ENCODE measurements at places on chromosomes 2 and 18. TPM values are rescaled to one million over a fixed set of nuclear protein-coding genes. Genes with fewer than 3 reads are reported as not detected.

DSG4 gene
- not detected for total RNA-seq

- no peak overlapping the region for H3K27ac ChIP-seq
- no peak overlapping the region for H3K4me3 ChIP-seq
- peaks cover 4% of the 10 kb centered on the region for H3K27me3 ChIP-seq
- no peaks in the 10 kb centered on the region for H3K36me3 ChIP-seq
- DNase-seq: no peak
Measured at GRCh38 chr18:2425426-2426317, 145.6 kb downstream of the METTL4 start.

DQX1 gene
- 0.76 TPM for total RNA-seq

DNA sequence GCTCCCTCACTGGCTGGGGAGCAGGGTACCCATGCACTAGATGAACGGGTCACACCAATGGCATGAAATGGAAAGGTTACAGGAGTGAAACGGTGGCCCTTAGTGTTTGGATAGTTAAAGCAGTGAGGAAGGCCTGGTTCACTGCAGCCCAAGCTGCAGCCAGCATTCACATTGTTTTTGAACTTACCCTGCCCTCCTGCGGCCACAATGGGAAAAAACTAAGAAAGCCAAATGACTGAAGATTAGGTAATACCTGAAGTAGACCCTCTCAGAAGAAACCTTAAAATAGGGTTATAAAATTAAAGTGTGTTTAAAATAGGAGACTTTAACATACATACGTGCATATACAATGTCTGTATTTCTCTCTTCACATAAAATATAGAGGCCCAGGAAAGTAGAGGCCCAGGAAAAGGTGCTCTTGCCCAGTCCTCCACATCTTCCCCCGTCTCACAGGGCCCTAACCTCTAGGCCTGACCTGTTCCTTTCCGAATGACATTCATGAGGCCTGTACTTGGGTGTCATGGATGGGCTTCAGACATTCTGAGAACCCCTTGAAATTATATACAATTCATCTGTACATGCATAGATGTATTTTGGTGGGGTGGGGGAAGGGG is 33.3 kb downstream of the DOK1 start:
- no peak overlapping the region for H3K4me3 ChIP-seq
- H3K27ac ChIP-seq: no peak overlapping the region
- no peaks in the 10 kb centered on the region for H3K27me3 ChIP-seq
- H3K4me1 ChIP-seq: peaks cover 4% of the 10 kb centered on the region

- DNase-seq: no peak
- no peaks in the 10 kb centered on the region for H3K27me3 ChIP-seq
- H3K36me3 ChIP-seq: no peaks in the 10 kb centered on the region
- peaks cover 2% of the 10 kb centered on the region for H3K4me1 ChIP-seq
Measured at GRCh38 chr2:54947136-54947535, 103.1 kb downstream of the RTN4 start.

DNA sequence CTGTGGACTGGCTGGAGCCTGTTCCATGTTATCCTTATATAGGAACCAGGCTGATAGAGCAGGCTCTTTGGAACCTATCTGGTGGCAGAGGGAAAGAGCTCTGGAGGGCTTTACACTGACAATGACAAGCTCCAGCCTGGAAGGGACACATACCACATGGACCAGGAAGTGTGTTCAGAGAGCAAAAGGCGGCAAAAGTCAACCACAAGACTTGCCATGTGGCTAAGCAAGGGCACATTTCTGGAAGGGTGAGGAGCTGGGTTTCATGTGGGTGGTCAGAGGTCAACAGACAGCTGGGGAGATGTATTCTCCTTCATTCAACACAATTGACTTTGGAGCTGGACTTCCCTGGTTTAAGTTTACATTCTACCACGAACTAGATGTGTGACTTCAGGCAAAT is 325.2 kb downstream of the DYSF start:
- no peaks in the 10 kb centered on the region for H3K36me3 ChIP-seq
- H3K27me3 ChIP-seq: peaks cover 21% of the 10 kb centered on the region
- DNase-seq: no peak
- no peaks in the 10 kb centered on the region for H3K4me1 ChIP-seq
- H3K4me3 ChIP-seq: no peak overlapping the region

DNA sequence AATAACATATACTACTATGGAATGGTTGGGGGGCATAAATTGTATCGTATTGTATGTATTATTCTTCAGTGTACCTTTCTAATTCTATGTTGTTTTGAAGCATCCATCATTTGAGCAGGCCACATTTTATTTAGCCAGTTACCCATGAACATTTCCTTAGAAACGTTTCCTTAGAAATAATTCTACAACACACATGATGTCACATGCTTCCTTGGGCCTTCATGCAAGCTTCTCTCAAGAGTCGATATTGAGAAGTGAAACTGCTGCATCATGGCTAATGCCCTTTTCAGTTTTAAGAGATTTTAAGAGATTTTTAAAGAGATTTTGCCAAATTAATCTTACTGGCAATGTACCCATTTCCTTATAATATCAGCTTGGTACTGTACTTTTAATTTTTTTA is 63.9 kb downstream of the ALPK2 start:
- no peaks in the 10 kb centered on the region for H3K4me1 ChIP-seq
- no peak overlapping the region for H3K4me3 ChIP-seq
- H3K27me3 ChIP-seq: no peaks in the 10 kb centered on the region

GRCh38 chr2:230913406-230914143 is 11.5 kb downstream of the GPR55 start:
- DNase-seq: no peak
- H3K4me3 ChIP-seq: no peak overlapping the region
- no peaks in the 10 kb centered on the region for H3K27me3 ChIP-seq
- peaks cover 6% of the 10 kb centered on the region for H3K36me3 ChIP-seq
- H3K27ac ChIP-seq: no peak overlapping the region

CCDC74B gene
- total RNA-seq: 2.0 TPM

DNA sequence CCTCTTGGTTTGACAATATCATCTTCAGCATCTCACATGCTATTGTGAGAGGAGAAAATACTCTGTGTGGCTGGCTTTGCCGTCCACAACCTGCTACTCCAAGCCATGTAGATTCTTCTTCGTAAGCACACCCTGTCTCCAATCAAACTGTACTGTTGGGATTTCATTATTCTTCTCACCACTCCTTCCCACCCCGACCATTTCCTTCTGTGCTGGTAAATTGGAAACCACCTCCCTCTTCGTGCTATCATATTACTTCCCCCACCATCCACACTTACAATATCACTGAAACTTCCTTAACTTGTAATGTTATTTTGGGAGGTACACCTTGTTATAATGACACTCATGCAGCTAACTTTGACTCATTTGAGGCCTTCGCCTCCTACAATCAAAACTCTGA is 3.2 kb upstream of the AGXT start:
- H3K4me3 ChIP-seq: no peak overlapping the region
- no peaks in the 10 kb centered on the region for H3K36me3 ChIP-seq
- H3K27ac ChIP-seq: no peak overlapping the region
- no peaks in the 10 kb centered on the region for H3K27me3 ChIP-seq

GRCh38 chr2:134683561-134684112 is 35.2 kb downstream of the TMEM163 start:
- no peak for DNase-seq
- no peak overlapping the region for H3K27ac ChIP-seq
- H3K27me3 ChIP-seq: no peaks in the 10 kb centered on the region
- no peaks in the 10 kb centered on the region for H3K36me3 ChIP-seq

DNA sequence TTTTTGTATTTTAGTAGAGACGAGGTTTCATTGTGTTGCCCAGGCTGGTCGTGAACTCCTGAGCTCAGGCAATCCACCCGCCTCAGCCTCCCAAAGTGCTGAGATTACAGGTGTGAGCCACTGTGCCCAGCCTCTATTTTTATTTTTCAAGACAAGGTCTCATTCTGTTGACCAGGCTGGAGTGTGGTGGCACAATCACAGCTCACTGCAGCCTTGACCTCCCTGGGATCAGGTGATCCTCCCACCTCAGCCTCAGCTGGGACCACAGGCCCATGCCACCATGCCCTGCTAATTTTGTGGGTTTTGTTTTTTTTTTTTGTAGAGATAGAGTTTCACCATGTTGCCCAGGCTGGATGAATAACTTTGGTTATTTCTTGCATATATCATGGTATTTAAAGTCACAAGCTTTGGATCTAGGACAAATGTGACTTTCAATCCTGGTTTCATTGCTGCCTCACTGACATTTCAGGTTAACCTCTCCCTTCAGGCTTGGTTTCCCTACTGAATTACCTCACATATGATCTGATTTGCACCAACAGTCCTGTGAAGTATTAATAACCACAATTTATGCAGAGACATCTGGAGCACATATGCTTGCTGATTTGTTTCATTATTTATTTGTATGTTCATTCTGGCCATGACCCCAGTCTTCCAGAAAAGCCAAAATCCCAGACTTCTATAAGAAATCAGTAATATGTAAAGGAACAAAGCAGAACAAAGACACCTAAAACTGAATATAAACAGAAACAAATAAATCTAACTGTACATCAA is 17.5 kb upstream of the RAB31 start:
- no peak overlapping the region for H3K4me3 ChIP-seq
- DNase-seq: no peak
- no peaks in the 10 kb centered on the region for H3K4me1 ChIP-seq
- no peak overlapping the region for H3K27ac ChIP-seq
- H3K27me3 ChIP-seq: peaks cover 3% of the 10 kb centered on the region

RGPD3 gene
- 0.16 TPM for total RNA-seq

GRCh38 chr2:5373200-5373599 is 319.0 kb upstream of the SOX11 start:
- no peak overlapping the region for H3K4me3 ChIP-seq
- H3K4me1 ChIP-seq: no peaks in the 10 kb centered on the region
- H3K36me3 ChIP-seq: no peaks in the 10 kb centered on the region
- no peaks in the 10 kb centered on the region for H3K27me3 ChIP-seq
- DNase-seq: no peak
- no peak overlapping the region for H3K27ac ChIP-seq

IL1RN gene
- not detected for total RNA-seq

GRCh38 chr2:118535818-118536212 is 311.6 kb downstream of the EN1 start:
- no peak overlapping the region for H3K4me3 ChIP-seq
- H3K27ac ChIP-seq: no peak overlapping the region
- H3K27me3 ChIP-seq: no peaks in the 10 kb centered on the region
- no peaks in the 10 kb centered on the region for H3K4me1 ChIP-seq
- no peaks in the 10 kb centered on the region for H3K36me3 ChIP-seq
- no peak for DNase-seq

ATG16L1 gene
- 73.9 TPM for total RNA-seq

DNA sequence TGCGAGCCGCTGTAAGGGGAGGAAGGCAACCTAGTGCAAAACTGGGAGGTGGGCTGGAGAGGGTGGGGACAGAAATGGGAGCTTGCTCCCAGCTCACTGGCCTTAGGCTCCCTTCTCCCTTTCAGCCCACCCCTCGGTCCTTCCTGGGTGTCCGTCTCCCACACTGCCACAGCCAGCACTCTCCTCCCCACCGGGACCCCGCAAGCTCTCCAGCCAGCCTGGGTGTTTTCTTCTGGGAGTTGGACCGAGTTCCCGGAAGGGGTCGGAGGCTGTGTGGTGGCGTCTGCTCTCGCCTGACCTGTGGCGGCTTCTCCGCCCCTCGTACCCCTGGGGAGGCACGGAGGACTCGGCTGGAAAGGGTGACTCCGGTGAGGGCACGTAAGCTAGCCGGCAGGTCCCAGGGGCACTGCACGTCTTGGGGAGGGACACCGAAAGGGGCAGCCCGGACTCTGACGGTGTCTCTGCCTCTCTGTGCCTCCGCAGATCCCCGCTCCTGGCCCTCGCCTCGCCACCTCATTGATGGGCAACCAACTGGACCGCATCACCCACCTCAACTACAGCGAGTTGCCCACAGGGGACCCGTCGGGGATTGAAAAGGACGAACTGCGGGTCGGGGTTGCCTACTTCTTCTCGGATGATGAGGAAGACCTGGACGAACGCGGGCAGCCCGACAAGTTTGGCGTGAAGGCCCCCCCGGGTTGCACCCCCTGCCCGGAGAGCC is 1.1 kb downstream of the LRATD1 start:
- no peak overlapping the region for H3K27ac ChIP-seq
- H3K36me3 ChIP-seq: no peaks in the 10 kb centered on the region
- peaks cover 15% of the 10 kb centered on the region for H3K27me3 ChIP-seq
- H3K4me1 ChIP-seq: no peaks in the 10 kb centered on the region

DNA sequence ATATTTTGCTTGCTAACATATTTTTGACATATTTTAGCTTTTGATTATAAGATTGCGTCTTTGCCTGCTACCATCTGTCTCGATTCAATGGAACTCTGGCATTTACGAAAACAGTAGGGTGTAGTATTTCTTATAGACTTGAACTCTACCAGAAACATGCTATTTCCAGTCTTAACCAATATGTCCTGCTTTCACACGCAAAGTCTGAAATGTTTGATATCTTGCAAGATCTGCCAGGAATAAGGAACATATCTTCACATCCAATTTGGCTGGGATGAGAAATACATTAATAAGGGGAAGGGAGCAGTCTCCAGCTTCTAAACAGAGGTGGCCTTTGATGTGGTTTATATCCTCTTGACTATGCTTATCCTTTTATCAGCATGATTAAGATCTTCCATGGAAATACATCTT is 299.4 kb downstream of the ZNF521 start:
- DNase-seq: no peak
- H3K4me3 ChIP-seq: no peak overlapping the region
- H3K36me3 ChIP-seq: no peaks in the 10 kb centered on the region
- no peaks in the 10 kb centered on the region for H3K27me3 ChIP-seq
- H3K4me1 ChIP-seq: no peaks in the 10 kb centered on the region

GRCh38 chr2:235877275-235877802 is 290.8 kb downstream of the GBX2 start:
- no peak for DNase-seq
- H3K4me3 ChIP-seq: no peak overlapping the region
- peaks cover 12% of the 10 kb centered on the region for H3K27me3 ChIP-seq

GRCh38 chr18:2325933-2326332 is 245.4 kb downstream of the METTL4 start:
- H3K4me1 ChIP-seq: no peaks in the 10 kb centered on the region
- no peaks in the 10 kb centered on the region for H3K36me3 ChIP-seq
- H3K27me3 ChIP-seq: peaks cover 7% of the 10 kb centered on the region

DNA sequence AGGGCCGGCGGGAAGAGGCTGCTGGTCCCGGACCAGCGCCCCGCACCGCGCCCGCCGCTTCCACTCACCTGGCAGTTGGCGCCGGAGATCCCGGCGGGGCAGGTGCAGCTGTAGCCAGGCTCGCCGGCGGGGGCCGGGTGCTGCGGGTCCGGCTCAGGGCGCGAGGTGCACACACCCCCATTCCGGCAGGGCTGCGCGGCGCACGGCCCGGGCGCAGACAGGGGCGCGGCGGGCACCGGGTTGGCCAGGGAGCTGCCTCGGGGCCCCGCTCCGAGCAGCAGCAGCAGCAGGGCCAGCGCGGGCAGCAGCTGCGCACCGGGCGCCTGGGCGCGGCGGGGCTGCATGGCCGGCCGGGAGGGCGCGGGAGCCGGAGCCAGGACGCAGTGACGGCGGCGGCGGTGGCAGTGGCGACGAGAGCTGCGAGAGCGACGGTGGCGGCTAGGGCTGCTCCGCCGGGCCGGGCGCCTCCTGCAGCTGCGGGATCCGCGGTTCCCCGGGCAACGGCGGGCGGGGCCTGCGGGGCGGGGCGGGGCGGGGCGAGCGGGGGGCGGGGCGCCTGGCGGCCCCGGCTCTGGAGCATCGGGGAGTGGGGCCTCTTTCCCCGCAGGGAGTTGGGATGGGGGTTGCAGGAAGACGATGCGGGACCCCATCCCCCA is at the start of gene DNER:
DNER (minus strand) TSS at position 476 of the 656 bp plus-strand sequence; CDS start at position 344, 132 bp downstream.
- peaks cover 30% of the 10 kb centered on the region for H3K27me3 ChIP-seq
- no peaks in the 10 kb centered on the region for H3K36me3 ChIP-seq
- H3K27ac ChIP-seq: no peak within 1 kb of the TSS
- H3K4me3 ChIP-seq: peak within 1 kb of the TSS; percentile 27

GRCh38 chr18:62066102-62066818 is 120.6 kb downstream of the PIGN start:
- no peaks in the 10 kb centered on the region for H3K27me3 ChIP-seq
- no peak for DNase-seq
- no peaks in the 10 kb centered on the region for H3K4me1 ChIP-seq
- no peak overlapping the region for H3K27ac ChIP-seq
- no peaks in the 10 kb centered on the region for H3K36me3 ChIP-seq
